ENCODE measurements at places on chromosomes 16 and 17.
A peak's percentile ranks its signal among the peaks of the same experiment; 100 is the strongest.

GRCh38 chr17:81453076-81453475, 57.8 kb downstream of the BAHCC1 start:
- DNase-seq = no peak

GRCh38 chr16:15770107-15770506, 86.7 kb downstream of the MYH11 start:
- DNase-seq = no peak

GRCh38 chr17:63381101-63381729, 64.9 kb downstream of the CYB561 start:
- peak; percentile 82 for DNase-seq

- no peak for DNase-seq
Observed at GRCh38 chr16:73717266-73717974, 579.2 kb upstream of the PSMD7 start.

- no peak for DNase-seq
Observed at GRCh38 chr17:77042476-77043231, 98.1 kb upstream of the SEC14L1 start.

- no peak for DNase-seq
Observed at GRCh38 chr16:4513086-4513860, 25.3 kb downstream of the CDIP1 start.

GRCh38 chr16:66741169-66741900, 10.1 kb downstream of the DYNC1LI2 start:
- DNase-seq = peak; percentile 81

DNA sequence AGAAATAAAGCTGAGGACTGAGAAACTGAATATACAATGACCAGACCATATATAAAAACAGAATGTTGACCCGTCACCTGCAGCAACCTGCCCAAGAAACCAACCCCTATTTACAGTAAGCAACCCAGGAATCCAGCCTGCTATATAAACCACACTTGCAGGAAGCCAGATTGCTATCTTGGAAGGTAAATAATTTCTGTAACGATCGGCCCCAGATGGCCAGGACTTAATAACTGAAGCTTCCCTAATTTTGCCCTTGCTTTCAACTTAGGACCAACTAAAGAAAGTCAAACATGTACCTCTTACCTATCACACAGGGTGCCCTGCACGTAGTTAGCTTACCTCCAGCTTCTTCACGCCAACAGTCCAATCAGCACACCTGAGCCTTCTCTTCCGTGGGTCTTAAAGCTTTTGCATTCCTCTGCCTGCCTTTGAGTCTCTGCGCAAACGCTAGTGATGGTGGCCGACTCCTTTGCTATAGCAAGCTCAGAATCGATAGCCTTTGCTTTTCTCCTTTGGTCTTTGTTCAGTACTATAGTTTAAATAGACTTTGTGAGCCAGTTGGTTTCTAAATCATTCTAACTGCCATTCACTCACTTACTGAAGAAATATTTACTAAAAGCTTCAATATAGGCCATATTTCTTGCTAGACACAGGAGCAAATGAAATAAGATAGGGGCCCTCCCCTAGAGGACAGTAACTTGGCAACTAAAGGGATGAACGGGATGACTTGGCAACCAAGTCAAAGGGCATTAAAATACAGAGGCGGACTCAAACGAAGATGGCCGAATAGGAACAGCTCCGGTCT, 31.3 kb downstream of the MPHOSPH6 start:
- no peak for DNase-seq

DNA sequence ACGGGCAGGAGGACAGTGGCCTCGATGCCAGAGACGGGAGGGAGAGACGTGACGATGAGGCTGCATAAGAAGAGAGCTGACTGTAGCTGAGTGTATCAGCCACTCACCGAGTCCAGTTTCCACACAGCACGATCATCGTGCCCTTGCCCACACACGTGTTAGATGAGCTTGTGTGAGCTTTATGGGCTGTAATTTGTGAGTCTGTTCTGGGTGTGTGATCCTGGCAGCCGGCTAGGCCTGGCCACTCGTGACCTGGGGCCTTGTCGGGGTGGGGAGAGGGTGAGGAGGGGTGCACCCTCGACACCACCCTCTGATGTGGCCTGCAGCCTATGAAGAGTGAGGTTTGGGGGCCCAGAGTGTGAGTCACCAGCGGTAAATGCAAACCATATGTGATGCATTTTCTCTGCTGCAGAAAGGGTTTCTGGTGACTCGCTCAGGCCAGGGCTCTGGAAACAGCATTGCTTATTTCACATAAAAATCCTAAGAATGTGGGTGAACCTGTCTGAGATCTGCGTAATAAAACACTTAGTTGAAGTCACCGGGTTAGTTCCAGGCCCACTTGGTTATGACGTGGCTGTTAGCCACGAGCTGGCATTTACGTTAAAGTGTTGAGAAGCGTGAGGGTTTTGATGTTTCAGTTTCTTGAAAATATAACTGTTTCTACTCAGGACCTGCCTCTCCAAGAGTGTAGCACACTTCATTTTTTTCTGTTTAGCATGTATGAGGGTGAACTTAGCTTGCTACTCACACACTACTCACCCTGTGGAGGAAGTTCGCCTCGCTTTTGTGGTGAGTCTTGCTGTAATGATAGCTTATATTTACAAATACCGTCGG, 4.2 kb downstream of the METRNL start:
- peak; percentile 93 for DNase-seq

GRCh38 chr17:4263282-4264215, at the start of gene ANKFY1:
Gene ANKFY1 (minus strand): TSS chr17:4263979. CDS start chr17:4263941, 38 bp downstream.
- peak; percentile 86 for DNase-seq

DNA sequence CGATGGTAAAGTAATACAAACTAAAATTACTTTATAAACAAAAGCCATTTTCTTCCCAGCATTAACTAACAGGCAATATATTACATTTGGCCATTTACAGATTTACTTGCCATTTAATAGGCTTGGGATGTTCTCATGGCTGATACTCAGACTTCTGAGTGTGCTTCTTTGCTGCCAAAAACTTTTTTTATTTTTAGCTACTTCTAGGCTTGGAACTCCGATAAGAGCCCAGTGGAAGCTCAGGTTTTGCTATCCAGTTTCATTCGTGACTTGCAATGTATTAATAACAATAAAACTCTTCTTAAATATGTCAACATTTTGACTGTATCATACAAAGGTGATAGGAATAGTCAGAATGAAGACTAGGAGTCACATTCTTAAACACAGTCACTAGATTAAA, 152.3 kb downstream of the ITFG1 start:
- DNase-seq = no peak

DNA sequence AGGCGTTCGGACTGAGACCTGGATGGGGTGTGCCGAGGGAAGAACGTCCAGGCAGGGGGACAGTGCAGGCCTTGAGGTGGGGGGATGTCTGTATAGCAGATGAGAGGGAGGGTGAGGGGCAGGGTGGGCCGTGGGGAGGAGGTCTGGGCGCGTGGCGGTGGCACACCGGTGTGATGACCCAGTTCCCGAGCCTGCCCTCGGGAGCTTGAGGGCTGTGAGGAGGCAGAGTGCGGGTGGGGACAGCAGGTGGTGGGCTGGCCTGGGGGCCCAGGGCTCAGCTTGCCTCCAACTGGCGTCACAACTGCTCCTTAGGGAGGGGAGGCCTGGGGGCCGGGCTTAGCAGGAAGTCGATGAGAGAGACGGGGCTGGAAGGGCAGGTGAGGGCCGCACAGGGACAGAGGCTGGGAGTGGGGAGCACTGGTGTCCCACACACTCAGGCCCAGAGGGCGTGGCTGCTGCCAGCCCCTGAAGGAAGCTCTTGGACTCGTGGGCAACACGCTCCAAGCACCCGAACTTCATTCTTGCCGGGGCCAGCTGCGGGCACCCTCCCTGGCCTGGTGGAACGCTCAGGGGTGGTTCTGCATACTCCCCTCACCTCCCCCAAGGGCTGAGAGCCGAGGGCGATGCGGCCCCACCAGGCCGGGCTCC, 6.5 kb downstream of the CACNA1H start:
- DNase-seq = no peak

DNA sequence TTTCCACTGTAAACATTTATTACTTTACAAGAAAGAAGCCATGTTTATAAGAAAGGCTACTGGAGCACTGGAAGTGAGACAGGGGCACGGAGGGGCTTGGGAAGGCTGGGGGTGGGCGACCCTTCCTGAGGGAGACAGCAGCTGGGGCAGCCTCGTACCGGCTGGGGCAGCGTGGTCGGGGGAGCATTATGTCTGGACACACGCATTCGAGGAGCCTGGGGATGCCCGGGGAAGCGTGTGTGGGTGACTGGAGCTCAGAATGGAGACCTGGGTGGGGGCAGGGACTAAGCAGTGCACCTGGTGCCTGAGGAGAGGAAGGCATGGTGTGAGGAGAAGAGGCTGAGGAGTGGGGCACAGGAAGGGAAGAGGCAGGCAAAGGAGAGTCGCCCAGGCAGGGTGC, 64.5 kb downstream of the SRCIN1 start:
- no peak for DNase-seq

GRCh38 chr17:78019367-78019975, 61.0 kb downstream of the TNRC6C start:
- DNase-seq = peak; percentile 47

- DNase-seq = peak; percentile 80
Observed at GRCh38 chr17:44971776-44972483, 3.8 kb upstream of the C1QL1 start.

GRCh38 chr16:1941162-1942046, 1.6 kb downstream of the MSRB1 start:
- no peak for DNase-seq

GRCh38 chr17:70265471-70265870, 96.1 kb downstream of the KCNJ2 start:
- DNase-seq = no peak

DNA sequence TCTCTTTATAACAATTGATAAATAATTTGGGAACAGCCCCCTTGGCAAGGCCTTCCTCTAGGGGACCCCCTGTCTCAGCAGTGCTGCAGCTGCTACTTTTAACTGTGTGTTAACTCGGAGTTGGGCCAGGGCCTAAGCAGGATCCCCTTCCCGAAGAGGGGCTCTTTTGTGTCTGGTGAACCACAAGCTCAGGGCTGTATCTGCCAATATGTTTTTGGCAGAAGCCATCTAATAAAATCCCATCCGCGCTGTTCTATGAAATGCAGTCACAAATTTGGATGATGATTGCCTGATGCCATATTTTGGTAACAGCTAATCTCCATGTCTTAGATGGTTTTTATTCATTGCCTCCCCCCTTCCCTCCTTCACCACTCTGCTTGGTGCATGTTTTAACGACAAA, 267.7 kb downstream of the FTO start:
- no peak for DNase-seq

- DNase-seq = no peak
Observed at GRCh38 chr17:29036584-29036983, 6.4 kb upstream of the PIPOX start.

- peak; percentile 85 for DNase-seq
Observed at GRCh38 chr16:1182950-1183907, 30.3 kb downstream of the CACNA1H start.

DNA sequence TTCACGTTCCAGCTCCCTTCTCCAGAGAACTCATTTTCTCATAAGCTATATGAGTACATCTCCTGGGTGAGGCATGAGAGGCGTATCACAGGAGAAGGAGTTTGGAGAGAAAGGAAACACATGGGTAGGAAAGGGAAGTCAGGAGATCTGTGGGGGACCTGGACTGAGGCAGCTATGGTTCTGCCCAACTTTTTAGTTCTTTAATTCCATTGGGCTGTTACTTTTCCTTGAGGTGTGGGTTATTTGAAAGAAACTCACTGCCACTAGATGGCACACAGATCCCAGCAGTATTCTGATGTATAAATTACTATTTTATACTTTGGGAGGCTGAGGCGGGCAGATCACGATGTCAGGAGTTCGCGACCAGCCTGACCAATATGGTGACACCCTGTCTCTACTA, 63.6 kb downstream of the NUP93 start:
- peak; percentile 53 for DNase-seq

DNA sequence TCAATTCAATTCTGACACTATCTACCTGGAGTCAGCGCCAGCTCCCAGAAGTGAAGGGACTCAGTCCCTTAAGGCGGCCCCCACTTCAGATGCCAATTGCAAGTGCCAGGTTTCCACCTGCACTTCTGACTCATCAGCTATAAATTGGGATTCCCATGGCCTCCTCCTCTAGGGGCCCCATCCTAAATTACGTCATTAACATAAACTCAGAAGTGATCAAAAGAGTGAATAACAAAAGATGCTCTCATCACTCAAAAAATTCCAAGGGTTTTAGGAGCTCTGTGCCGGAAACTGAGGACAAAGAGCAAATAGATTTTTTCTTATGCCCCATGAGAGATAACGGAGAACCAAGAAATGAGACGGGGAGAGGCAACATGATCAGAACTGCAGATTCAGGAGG, 148.6 kb upstream of the IRX6 start:
- DNase-seq = no peak

DNA sequence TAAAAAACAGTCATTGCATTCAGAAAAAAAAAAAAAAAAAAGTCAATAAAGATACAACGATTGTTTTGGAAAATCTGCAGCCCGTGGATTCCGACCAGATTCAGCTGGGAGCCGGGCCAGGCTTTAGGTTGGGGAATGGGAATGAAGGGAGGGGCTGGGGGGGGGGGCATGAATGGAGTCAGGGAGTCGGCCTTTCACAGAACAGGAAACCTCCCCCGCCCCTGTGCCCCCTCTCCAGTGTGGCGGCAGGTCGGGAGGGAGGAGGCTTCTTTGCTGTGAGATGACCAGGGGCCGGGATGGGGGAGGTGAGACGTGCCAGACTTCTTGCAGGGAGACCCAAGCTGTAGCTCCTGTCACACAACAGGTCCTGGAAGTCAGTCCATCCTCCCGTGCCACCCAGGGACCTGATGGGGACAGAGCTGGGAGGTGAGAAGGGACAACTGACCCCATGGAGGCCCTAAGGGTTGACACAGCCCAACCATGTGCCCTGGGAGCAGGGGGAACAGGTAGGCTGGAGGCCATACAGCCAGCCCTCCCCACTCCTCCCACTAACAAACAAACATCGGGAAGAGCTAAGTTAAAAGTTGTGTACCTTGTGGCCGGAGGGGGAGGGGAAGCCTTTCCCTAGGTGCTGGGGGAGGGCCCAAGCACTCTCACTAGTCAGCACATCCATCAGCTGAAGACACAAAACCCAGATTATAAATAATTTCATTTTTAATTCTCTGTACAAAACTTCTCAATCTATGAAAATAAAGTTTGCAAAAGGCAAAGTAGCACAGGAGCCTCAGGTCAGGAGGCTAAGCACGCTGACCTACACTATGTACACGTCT, 25.2 kb downstream of the SREBF1 start:
- DNase-seq = peak; percentile 7

- DNase-seq = no peak
Observed at GRCh38 chr17:33055746-33056145, 64.1 kb downstream of the SPACA3 start.

DNA sequence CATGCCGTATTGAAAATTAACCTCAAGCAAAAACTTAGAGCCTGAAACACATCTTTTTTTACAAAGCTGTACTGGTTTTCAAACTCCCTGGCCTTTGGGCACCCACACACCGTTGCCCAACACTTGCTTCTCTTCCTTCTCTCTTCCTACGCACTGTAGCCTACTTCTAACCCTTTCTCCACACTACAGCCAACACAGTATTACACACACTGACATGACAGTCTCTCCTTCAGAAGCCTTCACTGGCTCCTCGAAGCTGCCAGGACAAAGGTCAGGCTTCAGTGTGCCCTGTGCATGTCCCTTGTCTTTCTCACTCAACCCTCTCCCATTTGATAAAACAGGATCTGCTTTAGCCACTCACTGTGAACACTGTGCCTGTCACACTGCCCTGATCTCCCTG, 8.0 kb downstream of the FANCA start:
- DNase-seq = no peak
